ENCODE measurements at places on chromosomes 11 and 22. TPM values are rescaled to one million over a fixed set of nuclear protein-coding genes. Genes with fewer than 3 reads are reported as not detected.

TRIM51 gene
- not detected for total RNA-seq

RIBC2 gene
- 4.8 TPM for total RNA-seq

CRYBB3 gene
- total RNA-seq, result 0.57 TPM

GNG3 gene
- total RNA-seq, result not detected

DNA sequence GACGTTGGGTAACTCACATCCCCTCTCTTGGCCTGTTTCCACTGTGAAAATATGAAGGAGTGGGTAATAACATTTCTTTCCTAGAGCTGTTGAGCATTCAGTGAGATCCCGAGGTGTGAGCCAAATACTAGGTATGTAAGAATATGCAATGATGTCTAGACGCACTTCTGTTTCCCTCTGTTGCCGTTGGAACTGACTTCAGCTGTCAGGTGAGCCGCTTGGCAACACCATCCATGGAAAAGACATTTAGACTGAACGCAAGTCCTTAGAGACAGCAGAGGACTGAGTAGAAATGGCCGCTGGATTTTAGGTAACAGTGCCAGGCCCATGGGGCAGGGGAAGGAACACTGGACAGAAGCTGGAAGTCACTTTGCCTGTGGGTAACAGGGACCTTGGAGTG, 29.5 kb upstream of the SHANK2 start:
- no peak for DNase-seq

DNA sequence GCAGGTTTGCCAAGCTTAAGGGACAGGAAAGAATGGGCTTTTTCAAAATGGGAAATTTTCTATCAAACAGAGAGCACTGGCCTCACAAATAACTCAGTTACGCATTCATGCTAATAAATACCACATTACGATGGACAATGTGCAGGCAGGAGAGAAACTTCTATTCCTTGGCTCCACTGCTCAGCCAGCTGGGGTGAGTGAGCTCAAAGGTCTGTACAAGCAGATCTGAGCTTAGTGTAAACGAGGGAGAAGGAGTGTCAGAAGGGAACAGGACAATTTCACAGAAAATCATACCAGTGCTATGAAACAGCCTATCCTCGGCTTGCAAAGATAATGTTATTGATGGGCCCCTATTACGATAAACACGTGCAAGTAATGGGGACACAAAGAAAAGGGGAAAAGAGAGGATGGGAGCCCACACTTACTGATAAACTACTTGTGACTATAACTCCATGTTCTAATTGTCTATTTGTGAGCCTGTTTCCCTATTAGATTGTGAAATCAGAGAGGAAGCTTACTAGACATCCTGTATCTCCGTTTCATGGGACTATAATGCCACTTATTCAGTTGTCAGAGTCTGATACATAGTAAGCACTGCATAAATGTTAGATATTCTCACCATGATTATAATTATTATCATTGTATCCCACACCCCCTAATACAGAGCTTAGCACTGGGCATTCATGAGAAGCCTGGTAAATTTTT, 46.3 kb downstream of the AMOTL1 start:
- no peak for DNase-seq

DNA sequence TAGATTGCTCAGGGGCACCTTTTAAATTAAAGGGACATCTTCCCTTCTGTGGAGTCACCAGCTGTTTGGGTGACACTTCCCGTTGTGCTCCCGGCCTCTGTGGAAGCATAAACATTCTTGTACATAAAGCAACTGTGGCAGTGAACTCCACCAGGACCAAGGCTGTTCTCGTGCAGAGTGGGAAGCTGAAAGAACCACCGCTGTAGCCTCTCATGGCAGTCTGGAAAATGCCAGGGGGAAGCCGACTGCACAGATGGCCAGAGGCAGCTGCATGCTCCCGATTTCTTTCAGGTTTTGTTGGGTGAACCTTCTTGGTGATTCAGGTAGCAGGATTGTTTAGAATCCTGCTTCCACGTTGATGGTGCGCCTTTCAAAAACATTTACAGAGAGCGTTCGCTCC, 10.3 kb downstream of the UBASH3B start:
- DNase-seq, result no peak

GRCh38 chr11:45917286-45917622, 423 bp downstream of the PEX16 start:
- DNase-seq, result peak; percentile 38

GRCh38 chr11:92122561-92122960, 102.1 kb upstream of the FAT3 start:
- DNase-seq, result no peak

DNA sequence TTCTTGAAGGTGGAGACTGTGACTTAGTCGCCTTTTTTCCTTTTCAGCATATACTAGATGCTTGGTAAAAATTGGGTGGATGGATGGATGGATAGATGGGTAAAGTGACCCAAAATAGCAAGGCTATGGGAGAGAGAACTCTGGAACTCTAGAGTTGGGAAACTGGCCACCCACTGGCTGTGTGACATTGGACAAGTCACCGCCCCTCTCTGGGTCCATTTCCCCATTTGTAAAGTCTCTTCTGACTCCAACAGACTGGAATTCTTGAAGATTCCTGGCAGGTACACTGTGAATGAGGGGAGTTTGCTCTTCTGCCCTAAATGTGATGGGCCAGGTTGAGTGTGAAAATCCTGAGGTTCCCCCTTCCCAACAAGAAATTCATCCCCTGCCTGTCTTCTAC, 8.0 kb downstream of the TKFC start:
- no peak for DNase-seq

GRCh38 chr11:103370076-103370475, 260.9 kb downstream of the DYNC2H1 start:
- no peak for DNase-seq

- DNase-seq, result peak; percentile 37
Measured at GRCh38 chr11:63961608-63962412, 12.6 kb upstream of the COX8A start.

GRCh38 chr11:34262531-34263081, 95.2 kb downstream of the ABTB2 start:
- no peak for DNase-seq

DNA sequence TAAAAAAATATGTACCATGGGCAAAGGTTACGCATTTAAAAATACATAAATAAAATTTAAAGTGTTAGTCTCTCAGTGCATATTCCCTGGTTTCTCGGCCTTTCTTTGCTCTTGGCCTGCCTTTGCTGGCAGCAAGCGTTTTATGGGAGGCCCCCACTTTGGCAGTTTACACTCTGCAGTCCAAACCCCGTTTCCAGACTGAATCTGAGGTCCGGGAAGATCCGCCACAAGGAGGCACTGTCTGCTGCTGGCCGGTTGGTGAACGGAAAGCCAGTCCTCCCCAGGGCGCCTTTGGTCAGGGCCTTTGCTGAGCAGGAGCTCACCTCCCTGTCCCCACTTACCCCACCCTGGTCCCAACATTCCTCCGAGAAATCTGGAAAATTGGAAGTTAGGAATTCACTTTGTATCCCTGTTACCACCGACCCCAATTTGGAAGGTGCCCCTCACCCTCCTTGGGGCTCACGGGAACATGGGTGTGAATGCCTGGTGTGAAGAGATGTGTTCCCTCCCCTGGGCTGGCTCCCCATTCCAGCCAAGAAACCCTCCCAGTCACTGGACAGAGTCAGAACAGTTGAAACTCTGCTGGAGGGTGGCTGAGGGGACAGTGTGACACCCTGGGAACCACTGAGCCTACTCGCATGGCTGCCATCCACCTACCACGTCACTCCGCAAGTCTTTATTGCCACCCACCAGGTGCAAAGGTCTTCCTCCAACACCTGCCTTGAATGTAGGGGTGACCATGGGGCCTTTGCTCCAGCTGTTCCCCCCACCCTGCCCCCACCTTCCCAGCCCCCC, 9.4 kb upstream of the SF1 start:
- DNase-seq, result peak; percentile 65

- DNase-seq, result no peak
Measured at GRCh38 chr22:44448271-44448830, 49.7 kb downstream of the RTL6 start.

DNA sequence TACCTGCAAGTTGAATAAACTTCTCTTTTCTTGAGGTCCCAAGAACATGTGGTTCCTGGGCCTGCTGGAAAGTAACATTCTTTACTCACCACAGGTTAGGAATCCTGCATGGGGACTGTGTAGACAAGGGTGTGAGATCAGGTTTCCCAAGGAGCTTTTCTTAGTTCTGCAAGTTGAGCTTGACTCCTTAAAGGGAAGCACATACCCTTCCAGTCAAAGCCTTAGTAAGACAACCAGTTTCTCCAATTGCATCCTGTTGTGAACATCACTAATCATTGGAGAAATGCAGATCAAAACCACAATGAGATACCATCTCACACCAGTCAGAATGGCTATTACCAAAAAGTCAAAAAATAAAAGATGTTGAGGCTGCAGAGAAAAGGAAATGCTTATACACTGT, 48.3 kb upstream of the PAK1 start:
- no peak for DNase-seq

- DNase-seq, result no peak
Measured at GRCh38 chr11:46364056-46364455, 16.8 kb downstream of the DGKZ start.

DNA sequence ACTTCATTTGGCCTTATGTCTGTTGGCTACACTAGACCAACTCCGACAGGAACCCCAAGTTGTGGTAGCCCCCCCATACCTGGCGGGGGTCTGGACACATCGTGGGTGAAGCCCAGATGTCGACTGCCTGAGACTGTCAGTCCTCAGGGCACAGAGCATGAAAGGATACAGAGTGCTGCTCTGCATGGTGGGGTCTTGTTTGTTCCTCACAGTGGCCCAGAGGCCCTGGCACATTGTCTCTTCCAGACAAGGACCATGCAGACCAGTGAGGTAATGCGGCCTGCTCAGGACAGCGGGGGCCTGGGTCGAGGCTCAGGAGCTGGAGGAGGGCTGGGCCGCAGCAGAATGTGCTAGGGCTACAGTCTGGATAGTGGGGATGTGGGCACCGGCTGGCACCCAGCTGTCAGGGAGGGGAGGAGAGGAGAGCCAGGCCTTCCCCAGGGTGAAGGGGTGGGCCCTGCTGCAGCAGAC, 14.6 kb downstream of the CAPN5 start:
- DNase-seq, result no peak

DNA sequence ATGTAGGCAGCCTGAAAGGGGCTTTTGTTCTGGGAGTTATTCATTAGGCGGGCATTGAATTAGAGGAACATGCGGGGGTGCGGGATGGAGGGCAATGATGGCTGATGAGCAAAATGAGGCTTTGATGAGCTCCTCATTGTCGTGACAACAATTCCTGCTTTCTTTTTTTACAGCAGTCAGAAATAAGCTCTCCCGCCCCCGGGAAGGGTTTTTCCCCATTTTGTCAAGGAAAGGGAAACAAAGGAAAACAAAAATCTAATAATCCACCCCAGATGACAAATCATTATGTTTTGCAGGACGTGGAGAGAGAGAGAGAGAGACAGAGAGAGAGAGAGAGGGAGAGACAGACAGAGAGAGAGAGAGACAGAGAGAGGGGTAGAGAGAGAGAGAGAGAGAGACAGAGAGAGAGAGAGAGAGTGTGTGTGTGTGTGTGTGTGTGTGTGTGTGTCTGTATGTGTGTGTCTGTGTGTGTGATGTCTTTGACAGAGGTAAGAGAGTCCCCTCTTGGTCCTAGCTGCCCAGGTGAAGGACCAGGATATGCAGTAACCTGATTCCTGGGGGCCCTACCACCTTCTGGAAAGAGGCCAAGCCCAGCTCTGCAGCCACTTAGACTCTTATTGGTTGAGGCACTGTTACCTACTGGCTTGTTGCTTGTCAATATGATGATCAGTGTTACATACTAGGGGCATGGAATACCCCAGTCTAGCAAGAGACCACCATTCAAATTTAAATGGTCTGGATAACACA, 46.7 kb upstream of the PARVA start:
- DNase-seq, result no peak
